ENCODE measurements at places on chromosomes 5 and 9.

- DNase-seq = no peak
Measured at GRCh38 chr9:70468291-70468690, 53.8 kb upstream of the KLF9 start.

GRCh38 chr5:66828548-66829357, 232.6 kb downstream of the MAST4 start:
- peak; percentile 16 for DNase-seq

DNA sequence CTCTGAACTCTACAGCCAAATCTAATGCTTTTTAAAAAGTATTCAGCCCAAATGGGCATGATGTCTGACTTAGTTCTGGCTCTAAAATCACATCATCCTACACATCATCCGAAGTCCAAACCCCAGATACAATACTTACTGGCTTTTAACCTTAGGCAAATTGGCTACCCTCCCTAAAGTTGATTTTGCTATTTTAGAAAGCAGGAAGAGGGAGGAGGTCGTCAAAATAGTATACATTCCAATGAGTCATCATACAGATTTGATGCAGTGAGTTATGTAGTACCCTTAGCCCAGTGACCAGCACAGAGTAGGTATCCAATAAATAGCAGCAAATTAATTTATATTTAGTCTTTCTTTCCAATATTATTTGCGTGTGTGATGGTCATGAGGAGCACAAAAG, 582.0 kb upstream of the TUSC1 start:
- DNase-seq = no peak

DNA sequence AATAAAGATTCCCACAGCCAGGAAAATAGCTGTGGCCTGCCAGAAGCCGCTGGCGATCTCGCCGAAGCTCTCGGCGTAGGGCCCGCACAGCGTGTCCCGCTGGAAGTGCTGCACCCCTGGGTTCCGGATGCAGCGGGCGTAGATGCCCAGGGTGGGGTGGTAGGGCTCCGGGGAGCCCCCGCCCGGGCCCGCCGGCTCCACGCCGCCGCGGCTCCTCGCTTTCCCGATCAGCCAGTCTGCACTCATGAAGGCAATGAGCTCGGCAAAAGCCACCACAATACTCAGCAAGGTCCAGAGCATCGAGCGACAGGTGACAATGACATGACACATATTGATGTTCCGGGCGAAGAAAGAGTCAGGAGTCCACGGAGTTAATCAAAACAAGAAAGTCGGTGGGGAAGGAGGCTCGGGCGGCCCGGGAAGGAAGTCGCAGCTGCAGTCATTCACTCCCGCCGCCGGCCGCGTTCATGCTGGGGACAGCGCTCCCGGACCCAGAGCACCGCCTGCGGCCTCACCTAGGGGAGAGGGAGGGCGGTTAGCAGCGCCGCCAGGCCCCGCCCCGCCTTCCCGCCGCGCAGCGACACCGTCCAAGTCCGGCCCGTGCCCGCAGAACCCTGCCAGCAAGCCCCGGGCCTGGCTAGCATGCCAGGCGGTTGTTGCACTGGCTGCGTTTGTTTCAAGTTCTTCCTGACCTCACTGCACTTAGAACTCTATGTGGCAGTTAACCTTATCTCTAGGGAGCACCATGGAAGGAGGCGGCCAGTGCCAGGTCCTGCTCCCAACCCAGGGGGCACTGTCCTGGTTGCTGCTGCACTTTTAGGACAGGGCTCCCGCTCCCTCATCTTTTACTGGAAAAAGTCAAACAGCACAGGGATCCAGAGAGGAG, 138.4 kb downstream of the LHFPL2 start:
- DNase-seq = no peak

- no peak for DNase-seq
Measured at GRCh38 chr9:130839132-130840111, 4.4 kb downstream of the ABL1 start.

DNA sequence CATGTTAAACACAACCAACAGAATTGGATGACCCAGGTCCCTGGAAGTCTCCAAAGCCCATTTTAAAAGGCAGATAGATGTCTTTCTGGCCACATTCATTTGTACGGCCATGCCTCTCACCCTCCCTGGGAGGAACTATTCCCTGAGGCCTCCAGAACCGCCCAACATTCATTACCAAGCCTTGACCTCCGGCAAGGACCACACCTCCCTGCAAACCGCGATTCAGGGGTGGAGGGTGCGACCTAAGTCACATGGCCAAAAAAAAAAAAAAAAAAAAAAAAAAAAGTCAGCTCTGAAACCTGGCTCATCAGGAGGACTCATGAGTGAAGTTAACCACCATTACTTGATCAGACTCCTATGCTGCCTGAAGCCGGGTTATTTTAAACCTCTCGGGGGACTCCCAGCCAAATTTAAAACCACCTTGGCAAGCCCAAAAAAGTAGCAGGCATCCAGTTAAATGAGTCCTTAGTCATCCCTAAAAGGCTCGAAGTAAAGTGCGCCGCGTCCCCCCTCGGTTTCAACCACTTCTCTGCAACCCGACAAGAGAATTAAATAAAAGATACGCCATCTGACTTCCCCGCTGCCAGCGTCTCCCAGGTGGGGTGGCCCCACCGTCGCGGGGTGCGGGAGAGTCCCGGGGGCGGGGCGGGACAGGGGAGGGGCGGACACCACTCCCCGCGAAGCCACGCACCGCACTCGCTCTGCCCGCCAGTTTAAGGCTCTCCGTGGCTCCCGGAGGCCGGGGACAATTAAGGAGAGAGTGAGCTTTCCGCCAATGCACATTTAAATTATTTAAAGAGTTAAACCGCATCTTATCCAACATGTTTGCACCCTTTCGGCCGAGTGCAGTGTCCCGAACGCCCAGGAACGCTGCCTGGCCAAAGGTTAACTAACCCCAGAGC, 2.3 kb downstream of the KLF9 start:
- DNase-seq = peak; percentile 76

GRCh38 chr5:154479944-154480750, 2.1 kb upstream of the HAND1 start:
- DNase-seq = no peak

GRCh38 chr5:13749766-13750165, 194.7 kb downstream of the DNAH5 start:
- no peak for DNase-seq

DNA sequence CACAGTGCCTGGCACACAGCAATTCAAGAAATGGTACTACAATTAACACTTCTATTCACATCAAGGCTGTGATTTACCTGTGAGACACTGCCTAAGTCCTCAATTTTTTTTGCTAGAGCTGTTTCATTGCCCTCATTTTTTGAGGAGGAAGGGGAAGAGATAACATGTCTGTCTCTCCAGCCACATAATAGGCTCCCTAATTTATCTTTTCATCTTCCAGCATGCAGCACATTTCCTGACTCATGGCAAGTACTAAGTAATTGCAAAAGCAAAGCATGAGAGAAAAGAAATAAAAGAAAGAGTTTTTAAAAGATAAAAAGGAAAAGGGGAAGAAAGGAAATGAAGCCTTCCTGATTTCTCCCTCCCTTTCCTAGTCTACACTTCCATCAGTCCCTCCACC, 26.9 kb upstream of the RNF38 start:
- no peak for DNase-seq

DNA sequence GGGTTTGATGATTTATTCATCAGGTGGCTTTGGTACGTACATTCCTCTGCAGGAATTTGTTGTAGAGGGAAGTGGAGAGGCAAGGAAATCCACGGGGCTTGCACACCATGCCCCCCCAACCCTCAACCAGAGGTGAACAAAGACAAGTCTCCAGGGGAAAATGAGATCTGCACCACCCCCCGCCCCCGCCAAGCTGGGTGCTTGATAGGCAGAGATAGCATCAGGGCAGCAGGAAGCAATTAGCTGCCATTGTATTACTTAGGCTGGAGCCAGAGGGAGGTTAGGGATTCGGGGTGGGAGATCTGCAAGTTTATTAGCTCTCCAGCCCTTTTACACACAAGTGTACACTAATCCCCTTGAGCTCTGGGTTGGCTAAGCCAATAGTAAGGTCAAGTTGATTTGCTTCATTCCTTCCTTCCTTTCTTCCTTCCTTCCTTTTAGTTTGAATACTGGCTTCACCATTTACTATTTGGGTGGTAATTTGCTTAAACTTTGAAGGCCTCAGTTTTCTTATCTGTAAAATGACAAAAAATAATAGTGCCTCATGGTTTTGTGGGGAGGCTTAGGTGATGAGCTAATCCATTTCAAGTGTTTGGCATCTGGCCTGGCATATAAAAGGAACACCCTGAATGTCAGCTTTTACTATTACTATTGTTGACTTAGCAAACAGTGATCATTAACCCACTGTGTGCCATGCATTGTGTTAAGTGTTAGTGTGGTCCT, 34.1 kb downstream of the SPRY4 start:
- no peak for DNase-seq

DNA sequence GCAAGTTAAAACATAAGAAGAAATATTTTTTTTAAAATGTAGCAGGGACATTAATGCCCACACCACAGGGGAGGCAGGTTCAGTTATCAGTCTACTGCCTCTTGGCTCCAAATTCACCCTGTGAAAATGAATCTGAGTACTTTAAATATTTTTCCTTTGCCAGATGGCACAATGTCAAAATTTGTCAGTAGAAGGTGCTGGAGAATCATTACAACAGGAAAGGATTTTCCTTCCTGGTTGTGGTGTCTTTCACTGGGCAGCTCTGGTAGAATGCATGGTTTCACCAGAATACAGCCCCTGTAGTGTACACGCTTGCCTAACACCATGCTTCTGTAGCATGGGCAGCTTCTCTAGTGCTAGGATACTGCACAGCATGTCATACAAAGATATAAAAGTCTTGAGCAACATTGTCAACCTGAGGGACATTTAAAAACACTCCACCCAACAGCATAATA, 9.7 kb upstream of the SREK1 start:
- DNase-seq = no peak

DNA sequence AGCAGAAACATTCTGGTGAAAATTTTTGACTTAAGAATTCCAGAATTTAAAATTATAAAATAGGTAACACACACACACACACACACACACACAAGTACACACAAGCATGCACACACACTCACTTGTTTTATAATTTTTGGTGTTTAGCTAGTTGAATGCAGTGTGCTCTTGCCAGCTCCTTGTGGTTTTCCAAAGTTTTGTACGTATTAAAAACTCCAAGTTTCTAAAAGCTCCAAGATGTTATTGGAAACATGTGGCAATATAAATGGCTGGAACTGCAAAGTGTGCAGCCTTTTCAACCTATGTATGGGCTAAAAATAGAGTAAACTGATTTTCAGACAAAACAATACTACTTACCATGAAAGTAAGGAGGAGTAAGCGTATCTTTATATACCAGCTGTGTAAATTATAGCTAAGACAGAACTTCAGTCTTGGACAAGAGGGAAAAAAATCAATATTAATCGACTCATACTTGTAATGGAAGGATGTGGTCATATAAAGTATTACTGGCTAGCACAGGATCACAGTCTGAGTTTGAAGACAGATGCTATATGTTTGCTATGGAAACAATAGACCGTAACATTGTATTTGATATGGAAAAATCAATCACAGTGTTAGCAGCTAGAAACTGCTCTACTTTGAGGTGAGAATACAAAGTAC, 727.1 kb upstream of the GRAMD2B start:
- no peak for DNase-seq

- DNase-seq = no peak
Measured at GRCh38 chr9:32839013-32839885, 55.9 kb downstream of the TMEM215 start.

GRCh38 chr9:471320-471719, 256.7 kb downstream of the DOCK8 start:
- DNase-seq = no peak

DNA sequence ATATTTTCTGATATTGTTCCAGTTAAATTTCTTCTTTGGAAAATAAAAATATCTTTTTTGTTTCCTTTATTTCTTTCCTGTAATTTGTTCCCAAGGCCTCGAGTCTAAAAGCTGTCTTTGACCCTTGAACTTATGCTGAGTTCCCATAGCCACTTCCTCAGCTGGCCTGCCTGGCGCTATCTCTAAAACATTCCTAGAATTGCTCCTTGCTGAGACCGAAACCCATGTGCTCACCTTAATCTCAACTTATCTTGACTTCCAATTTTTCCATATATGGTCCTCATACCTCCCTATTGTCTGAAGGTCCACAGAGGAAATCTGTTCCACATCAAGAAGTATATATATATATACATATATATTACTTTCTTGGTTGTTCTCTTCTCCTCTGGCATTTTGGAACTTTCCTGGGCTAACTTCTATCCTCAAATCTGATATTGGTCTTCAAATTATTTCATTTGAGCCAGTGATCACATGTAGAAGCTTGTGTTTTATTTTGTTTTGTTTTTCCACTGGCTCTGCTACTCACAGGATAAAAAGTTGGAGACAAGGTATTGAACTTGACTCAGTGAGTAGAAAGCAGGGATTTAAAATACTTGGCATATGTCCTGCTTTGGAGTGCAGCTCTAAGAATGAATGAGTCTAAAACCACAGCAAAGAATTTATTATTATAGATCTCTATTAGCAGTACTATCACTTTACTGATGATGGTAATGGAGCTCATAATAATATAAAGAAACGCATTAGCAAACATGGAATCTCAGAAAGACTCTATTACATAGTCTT, 45.2 kb downstream of the ENC1 start:
- no peak for DNase-seq

- no peak for DNase-seq
Measured at GRCh38 chr5:13913962-13914361, 30.5 kb downstream of the DNAH5 start.

GRCh38 chr5:72388646-72389045, 68.5 kb downstream of the PTCD2 start:
- DNase-seq = no peak

GRCh38 chr5:14004598-14005394, 60.3 kb upstream of the DNAH5 start:
- DNase-seq = no peak

GRCh38 chr9:6999794-7000193, 242.0 kb downstream of the KDM4C start:
- no peak for DNase-seq

- no peak for DNase-seq
Measured at GRCh38 chr9:120441426-120442307, 138.3 kb downstream of the CDK5RAP2 start.

- no peak for DNase-seq
Measured at GRCh38 chr5:125836256-125836655, 587.0 kb upstream of the GRAMD2B start.

- no peak for DNase-seq
Measured at GRCh38 chr5:125549322-125549911, 803.0 kb upstream of the ZNF608 start.

DNA sequence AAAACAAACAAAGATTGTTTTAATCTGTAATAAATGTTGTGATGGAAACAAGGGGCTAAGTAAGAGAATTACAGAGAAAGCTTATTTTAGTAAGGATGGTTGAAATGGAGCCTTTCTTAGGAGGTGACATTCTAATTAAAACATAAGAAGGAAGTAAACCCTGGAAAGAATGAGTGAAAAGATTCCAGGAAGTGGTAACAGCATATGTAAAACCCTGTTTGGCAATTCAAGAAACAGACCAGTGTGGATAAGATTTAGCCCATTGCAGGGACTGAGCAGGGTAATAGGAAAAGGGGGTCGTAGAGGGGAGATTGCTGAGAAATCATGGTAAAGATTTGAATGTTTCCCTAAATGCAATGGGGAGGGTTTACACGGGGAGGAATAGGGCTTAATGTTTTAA, 21.6 kb upstream of the PIP5K1B start:
- no peak for DNase-seq

- DNase-seq = no peak
Measured at GRCh38 chr5:156407251-156407650, 80.3 kb downstream of the SGCD start.

- DNase-seq = no peak
Measured at GRCh38 chr5:151643388-151643787, 43.3 kb downstream of the SPARC start.

Measured in stimulated activated naive CD4-positive, alpha-beta T cell (primary cell).